ENCODE measurements at places on chromosomes 16 and 17. TPM values are rescaled to one million over a fixed set of nuclear protein-coding genes. Genes with fewer than 3 reads are reported as not detected.

GUCY2D gene
- total RNA-seq: 0.14 TPM

ECI1 gene
- total RNA-seq: 36.0 TPM

GLIS2 gene
- total RNA-seq: 3.2 TPM

PLA2G10 gene
- total RNA-seq: not detected

C17orf107 gene
- total RNA-seq: 1.1 TPM

SMG1 gene
- 20.1 TPM for total RNA-seq

DPEP2 gene
- total RNA-seq: not detected

HEATR3 gene
- total RNA-seq: 20.9 TPM

CA7 gene
- not detected for total RNA-seq

PPP1R27 gene
- not detected for total RNA-seq

CLEC3A gene
- total RNA-seq: not detected

ALDOC gene
- total RNA-seq: 131 TPM

TAC4 gene
- not detected for total RNA-seq

OTOP2 gene
- total RNA-seq: 0.42 TPM

ZSCAN10 gene
- not detected for total RNA-seq

All from airway epithelial cell (primary cell).